SK-N-DZ (cell line): ENCODE measurements at places on chromosomes 16 and 17.

GRCh38 chr17:77840513-77841165 lies 117.9 kb upstream of the TNRC6C start:
- no peak for DNase-seq

DNA sequence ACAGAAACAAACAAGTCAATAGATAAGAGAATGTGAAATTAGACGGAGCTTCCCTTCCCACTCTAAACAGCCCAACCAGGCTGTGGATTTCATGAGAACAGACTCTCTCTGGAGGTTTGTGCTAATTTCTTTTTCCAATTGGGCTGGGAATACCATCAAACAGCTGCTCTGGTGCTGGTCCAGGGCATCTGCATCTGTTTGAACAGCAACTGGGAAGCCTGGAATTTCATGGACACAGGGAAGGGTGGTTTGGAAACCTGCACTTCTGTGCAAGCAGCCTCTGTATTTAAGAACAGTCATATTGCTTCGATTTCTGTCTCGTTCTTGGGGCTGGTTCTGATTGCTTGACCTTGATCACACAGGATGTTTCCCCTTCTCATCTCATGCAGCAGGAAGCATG lies 88.7 kb downstream of the FOXL1 start:
- no peak for DNase-seq

DNA sequence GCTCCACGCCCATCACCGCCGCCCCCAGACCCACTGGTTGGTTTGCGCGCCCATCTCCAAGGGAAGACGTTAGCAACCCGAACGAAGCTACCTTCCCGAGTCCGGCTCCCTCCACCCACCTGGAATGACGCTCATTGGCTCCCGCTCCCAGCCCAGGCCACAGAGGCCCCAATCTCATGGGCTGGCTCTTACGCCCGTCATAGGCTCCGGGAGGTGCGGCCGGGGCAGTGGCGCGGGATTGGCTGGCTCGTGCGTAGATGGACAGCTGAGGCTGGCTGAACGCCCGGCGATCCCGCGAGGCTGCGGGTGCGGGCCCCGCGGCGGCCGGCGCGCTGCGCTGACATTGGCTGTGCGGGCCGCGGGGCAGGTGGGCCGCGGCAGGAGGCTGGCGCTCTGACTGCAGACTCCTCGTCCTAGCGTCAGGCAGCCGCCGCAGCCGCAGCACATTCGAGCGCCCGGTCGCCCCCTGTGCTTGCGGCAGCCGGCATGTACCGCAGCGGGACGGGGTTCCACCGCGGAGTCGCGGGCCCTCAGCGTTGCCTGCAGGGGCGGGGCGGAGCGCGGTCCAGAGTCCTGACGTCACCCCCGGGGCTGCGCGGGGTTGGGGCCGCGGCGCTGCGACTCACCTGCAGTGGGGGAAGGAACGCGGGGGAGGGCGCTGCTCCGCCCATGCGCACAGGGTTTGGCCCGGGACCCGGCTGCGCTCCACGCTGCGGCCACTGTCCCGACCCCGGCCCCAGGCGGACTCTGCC lies 453 bp upstream of the MYH10 start:
- DNase-seq, result peak; percentile 100

GRCh38 chr16:4511441-4512082 lies 27.0 kb downstream of the CDIP1 start:
- peak; percentile 70 for DNase-seq

- no peak for DNase-seq
Measured at GRCh38 chr17:45847101-45847500, 2.4 kb downstream of the SPPL2C start.

DNA sequence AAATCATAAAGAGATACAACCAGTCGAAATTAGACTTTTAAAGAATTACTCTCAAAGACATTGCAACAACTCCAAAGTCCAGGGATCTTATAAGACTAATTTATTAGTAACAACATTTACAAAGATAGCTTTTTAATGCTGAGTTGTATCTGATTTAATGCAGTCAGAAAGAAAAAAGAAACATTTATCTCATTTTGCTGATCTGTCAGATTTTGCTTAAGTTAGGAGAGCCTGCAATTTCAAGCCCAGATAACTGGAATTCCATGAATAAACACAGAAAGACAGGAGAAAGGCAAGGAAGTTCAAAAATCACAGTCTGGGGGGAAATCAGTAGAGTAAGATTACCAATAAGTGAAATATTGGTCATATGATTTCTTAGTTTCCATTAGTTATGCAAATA lies 22.9 kb downstream of the SLFN11 start:
- DNase-seq, result no peak

GRCh38 chr16:85675251-85675874 lies 13.4 kb downstream of the GINS2 start:
- DNase-seq, result peak; percentile 48

DNA sequence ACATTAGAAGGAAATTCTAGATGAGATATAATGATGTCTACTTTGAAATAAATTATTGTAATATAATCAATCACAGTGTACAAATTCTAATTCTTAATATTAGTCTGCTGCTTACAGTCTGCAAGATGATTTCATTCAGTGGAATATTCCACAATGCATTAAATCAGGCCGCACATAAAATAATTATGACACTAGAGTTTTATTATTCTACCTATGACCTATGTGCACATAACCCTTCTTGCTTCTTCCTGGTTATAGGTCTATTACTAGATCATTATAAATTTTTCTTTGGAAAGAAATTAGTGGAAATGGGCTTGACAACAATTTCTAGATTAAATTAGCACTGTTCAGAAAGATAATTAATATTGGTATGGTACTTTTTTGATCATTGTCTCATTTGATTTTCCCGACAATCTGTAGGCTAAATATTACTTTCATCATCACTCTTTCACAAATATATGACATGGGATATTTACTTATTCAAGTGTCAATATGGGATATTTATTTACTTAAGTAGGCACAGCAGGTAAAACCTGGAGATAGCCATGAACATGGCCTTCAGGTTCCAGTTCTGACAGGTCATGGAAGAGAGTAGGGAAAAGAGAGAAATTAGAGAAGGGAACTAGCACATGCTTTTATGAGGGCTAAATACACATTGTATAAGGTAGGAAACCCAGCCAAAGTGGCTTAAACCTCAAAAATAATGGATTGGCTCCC lies 476.4 kb downstream of the TOX3 start:
- DNase-seq, result no peak

DNA sequence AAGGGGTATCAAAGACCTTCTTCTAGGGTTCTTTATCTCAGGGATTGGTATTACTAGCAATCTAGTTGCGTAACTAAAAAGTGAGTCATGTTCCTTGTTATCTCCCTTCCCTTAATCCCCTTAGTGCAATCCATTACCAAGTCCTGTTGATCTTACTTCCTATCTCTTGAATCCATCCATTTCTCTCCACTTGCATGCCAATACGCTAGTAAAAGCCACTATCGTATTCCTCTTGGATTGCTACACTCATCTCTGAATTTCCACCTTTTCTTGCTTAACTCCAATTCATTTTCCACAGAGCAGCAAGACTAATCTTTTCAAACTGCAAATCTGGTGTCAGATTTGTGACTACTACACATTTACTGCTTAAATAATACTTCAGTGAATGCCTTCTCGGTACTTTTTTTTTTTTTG lies 1.8 kb upstream of the ADAT1 start:
- DNase-seq, result no peak

DNA sequence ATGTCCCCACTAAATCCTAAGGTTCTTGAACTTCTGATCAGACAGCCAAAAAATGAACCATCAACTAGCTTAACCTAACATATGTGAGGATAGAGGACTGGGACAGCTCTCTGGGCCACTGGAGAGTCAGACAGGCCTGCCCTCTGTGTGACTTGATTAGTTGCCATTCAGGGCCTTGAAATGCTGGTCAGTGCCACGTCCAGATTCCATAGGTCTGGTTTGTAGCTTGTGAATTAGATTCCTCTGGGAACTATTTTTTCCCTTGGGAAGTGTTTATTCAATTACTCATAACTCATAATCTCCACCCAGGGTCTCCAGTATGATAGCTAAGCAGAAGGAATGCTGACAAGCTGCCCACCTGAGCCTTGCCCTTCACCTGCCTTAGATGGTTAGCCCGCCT lies 48.2 kb downstream of the IGF2BP1 start:
- DNase-seq, result no peak

DNA sequence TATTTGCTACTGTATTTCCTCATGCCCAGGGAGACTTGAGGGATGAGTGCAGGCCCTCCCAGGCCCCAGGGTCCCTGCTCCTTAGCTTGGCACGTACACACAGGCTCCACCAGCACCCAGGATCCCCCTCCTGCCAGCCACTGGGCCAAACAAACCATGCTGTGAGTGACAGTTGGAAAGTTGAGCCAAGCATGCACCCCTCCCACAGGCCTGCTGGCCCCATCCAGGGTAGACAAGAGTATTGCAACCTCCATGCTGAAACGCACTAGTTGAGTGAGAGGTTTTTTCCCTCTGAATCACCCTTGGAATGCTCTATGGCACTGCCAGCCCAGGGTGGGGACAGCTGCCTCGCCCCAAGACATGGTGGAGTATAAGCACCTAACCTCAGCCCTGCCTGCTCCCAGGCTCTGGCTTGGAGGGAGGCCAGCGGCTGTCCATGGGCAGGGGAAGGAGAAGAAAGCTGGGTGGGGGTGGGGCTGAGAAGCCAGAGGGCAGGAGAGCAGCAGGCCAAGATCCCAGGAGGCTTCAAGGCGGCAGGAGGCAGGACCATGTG lies 49.6 kb downstream of the PITPNM3 start:
- DNase-seq, result no peak

DNA sequence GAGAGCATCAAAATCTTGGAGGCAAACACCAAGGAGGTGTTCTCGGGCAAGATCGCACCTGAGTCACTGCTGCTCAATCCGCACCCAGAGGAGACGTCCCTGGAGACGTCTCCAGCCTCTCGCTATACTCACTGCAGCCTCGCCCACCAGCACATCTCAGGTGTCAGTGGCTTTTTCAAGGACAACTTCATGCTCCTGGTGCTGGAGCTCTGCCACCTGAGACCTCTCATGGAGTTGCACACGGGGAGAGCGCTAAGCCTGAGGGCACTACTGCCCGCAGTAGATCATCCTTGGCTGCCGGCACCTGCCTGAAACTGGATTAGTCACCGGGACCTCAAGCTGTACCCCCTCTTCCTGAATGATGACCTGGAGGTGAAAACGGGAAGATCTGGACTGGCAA lies 2.6 kb upstream of the MBTPS1 start:
- DNase-seq, result no peak

GRCh38 chr17:18070861-18071340 lies 16.8 kb upstream of the DRG2 start:
- peak; percentile 37 for DNase-seq

DNA sequence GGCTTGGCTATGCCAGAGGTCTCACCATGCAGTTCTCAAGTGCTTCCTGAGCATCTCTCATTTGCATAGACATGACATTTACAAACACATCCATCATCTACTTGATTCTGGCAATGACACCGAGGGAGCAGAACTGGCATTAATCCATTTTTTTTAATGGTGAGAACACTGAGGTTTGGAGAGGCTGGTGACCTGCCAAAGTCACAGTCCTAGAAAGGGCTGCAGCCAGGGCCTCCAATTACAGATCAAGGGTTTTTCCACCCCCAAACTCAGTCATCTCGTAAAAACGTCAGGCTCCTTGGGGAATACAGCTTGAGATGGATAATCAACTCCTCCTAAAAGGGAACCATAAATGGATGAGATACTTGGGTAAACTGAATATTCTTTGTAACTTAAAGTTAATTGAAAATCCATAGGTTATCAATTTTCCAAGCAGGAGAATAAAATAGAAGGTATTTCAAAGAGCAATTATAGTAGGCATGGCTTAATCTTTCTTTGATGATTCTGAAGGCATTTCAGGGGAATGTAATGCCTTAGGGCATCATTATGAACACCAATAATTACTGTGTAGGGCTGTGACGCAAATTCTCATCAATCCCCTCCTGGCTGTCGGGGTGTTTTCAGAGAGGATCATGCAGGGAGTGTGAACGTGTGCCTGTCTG lies 9.4 kb upstream of the MEOX1 start:
- no peak for DNase-seq

- DNase-seq, result no peak
Measured at GRCh38 chr17:38706505-38707216, 1.6 kb downstream of the MLLT6 start.

DNA sequence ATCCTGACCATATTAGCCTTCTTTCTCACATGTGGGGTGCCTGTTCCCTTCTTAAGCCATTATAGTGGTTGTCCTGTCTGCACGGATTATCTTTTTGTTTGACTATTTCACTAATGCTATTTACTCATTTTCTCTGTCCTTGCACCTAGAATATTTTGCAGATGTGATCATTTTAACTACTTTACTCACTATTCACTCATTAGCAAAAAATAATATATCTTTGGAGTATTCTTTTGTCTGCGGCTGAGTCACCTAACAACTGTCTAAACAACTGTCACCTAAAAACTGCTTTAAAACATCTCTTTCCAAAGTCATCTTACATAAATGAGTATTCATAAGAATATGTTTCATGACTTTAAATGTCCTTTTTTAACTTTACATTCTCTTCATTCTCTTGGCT lies 87.4 kb downstream of the KCNJ2 start:
- DNase-seq, result no peak
